HepG2 (cell line): ENCODE measurements at places on chromosomes 4 and X. TPM values are rescaled to one million over a fixed set of nuclear protein-coding genes. Genes with fewer than 3 reads are reported as not detected.
A peak's percentile ranks its signal among the peaks of the same experiment; 100 is the strongest.

GRCh38 chr4:78065508-78066192 is 8.5 kb downstream of the FRAS1 start:
- peaks cover 41% of the 10 kb centered on the region for H3K4me1 ChIP-seq
- H3K27me3 ChIP-seq: no peaks in the 10 kb centered on the region
- H3K36me3 ChIP-seq: peaks cover 31% of the 10 kb centered on the region

- no peaks in the 10 kb centered on the region for H3K4me1 ChIP-seq
- no peak for DNase-seq
- peaks cover 5% of the 10 kb centered on the region for H3K36me3 ChIP-seq
- no peak overlapping the region for H3K4me3 ChIP-seq
- H3K27ac ChIP-seq: no peak overlapping the region
Observed at GRCh38 chr4:67721315-67721769, 20.4 kb upstream of the UBA6 start.

The CT45A8 gene
- total RNA-seq: not detected in 2 replicates

GRCh38 chrX:20001588-20001987 is 10.7 kb upstream of the BCLAF3 start:
- H3K4me3 ChIP-seq: no peak overlapping the region
- DNase-seq: no peak
- H3K27ac ChIP-seq: no peak overlapping the region
- H3K4me1 ChIP-seq: no peaks in the 10 kb centered on the region

- no peaks in the 10 kb centered on the region for H3K36me3 ChIP-seq
- no peak overlapping the region for H3K4me3 ChIP-seq
- peaks cover 47% of the 10 kb centered on the region for H3K4me1 ChIP-seq
- peak; percentile 84 for DNase-seq
- H3K27ac ChIP-seq: peak overlapping the region; percentile 82
- no peaks in the 10 kb centered on the region for H3K27me3 ChIP-seq
Observed at GRCh38 chr4:12499693-12500092, 984.4 kb downstream of the RAB28 start.

The PAGE2B gene
- not detected in 2 replicates for total RNA-seq

- no peaks in the 10 kb centered on the region for H3K36me3 ChIP-seq
- DNase-seq: peak; percentile 67
- H3K4me1 ChIP-seq: 0 out of 2 replicates have a peak, but pooled peaks cover 7% of the 10 kb centered on the region
- no peak overlapping the region for H3K27ac ChIP-seq
- H3K27me3 ChIP-seq: peaks cover 3% of the 10 kb centered on the region; the same call in 1 of the 3 replicates
Observed at GRCh38 chr4:139603576-139604410, 47.8 kb upstream of the SETD7 start.

DNA sequence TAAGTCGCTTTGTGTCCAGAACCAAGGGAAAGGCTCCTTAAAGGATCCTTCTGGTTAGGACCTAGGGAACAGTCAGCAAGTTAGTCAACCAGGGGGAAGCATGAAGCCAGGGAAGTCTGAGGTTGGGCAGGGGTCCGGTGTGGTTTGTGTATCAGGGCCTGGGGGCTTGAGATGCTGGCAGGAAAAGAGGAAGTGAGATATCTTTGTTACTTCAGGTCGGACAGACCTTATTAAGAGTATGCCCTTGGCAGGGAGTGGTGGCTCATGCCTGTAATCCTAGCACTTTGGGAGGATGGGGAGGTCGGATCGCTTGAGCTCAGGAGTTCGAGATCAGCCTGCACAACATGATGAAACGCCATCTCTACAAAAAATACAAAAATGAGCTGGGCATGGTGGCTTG is 52.3 kb upstream of the TRPC5OS start:
- DNase-seq: no peak
- H3K27me3 ChIP-seq: no peaks in the 10 kb centered on the region
- H3K27ac ChIP-seq: no peak overlapping the region
- H3K4me1 ChIP-seq: no peaks in the 10 kb centered on the region
- no peaks in the 10 kb centered on the region for H3K36me3 ChIP-seq
